Activated CD8-positive, alpha-beta memory T cell treated with anti-CD3 and anti-CD28 coated beads for 48 hours (primary cell): ENCODE measurements at places on chromosomes 5 and 9.

- no peak for DNase-seq
These were observed 640 bp downstream of the TRIM32 start for GRCh38 chr9:116687754-116688135.

- DNase-seq: no peak
These were observed 676.5 kb downstream of the DMRTA1 start for GRCh38 chr9:23123048-23123632.

GRCh38 chr5:86837610-86838009, 219.9 kb downstream of the COX7C start:
- no peak for DNase-seq

DNA sequence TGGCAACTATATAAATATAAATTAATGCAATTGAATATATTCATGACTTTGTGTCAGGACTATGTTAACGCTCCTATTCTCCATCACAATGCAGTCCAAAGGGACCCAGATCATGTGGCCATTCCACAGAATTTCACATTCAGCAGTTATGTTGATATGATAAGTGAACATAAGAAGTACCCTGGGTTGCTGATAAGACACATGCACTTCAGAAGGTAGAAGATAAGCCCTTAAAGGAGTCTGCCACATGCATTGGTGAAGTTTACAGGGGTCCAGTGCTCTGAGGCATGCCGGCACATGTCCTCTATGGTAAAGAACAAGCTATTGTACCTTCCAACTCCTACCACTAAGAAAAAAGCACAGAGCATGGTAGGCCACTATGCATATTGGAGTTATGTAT, 76.4 kb downstream of the PHAX start:
- no peak for DNase-seq

- DNase-seq: no peak
These were observed 63.8 kb downstream of the ANGPTL2 start for GRCh38 chr9:127058645-127059021.

DNA sequence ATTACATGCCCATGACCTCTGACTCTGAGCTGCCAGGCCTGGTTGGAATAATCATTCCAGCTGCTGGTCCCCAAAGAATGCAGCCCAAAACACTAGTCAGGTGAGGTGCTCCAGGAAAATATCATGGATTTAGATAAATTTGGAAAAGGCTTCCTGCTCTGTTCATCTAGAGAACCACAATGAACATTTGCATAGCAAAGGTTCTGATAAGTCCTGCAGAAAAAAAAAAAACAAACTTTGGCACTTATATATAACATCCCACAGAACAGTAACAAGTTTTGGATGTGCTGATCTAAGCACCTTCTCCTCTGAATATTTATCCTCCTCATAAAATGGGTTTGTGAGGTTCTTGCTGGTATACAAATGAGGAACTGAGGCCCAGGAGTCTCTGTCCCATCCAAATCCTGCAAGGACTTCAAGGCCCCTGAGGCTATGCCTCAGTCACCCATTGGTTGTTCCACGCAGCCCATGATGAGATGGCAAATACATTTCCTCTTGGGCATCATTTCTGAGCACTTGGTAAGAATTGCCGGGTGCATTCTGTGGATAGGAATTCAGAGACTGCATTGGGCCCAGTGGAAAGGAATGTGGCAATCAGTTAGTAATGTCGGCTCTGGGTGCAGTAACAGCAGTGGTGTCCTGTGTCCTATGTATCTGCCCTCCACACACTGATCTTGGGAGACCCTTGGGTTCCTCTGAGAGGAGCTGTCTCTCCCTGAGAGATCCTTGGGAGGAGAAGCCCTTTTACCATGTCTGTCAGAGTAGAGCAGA, 73.4 kb upstream of the ASS1 start:
- no peak for DNase-seq

- DNase-seq: no peak
These were observed 33.7 kb downstream of the NIM1K start for GRCh38 chr5:43225649-43226245.

DNA sequence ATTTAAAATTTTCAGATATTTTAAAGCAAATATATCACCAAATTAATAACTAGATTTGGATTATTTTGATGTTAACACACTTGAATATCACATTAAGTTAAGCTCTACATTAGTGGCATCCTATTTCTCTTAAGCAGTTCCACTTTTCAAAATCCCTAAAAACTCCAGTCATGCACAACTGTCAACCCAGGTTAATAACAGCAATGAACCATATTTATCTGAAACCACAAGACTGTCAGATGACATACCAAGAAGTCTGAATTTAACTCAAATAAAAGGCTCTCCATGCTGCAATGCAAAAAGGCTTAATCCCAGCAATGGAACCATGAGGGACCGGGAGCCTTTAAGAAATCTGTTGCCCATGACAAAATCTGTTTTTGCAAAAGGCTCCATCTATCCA, 27.5 kb downstream of the FNIP1 start:
- DNase-seq: no peak

GRCh38 chr5:54643685-54644106, 126.1 kb downstream of the SNX18 start:
- no peak for DNase-seq

DNA sequence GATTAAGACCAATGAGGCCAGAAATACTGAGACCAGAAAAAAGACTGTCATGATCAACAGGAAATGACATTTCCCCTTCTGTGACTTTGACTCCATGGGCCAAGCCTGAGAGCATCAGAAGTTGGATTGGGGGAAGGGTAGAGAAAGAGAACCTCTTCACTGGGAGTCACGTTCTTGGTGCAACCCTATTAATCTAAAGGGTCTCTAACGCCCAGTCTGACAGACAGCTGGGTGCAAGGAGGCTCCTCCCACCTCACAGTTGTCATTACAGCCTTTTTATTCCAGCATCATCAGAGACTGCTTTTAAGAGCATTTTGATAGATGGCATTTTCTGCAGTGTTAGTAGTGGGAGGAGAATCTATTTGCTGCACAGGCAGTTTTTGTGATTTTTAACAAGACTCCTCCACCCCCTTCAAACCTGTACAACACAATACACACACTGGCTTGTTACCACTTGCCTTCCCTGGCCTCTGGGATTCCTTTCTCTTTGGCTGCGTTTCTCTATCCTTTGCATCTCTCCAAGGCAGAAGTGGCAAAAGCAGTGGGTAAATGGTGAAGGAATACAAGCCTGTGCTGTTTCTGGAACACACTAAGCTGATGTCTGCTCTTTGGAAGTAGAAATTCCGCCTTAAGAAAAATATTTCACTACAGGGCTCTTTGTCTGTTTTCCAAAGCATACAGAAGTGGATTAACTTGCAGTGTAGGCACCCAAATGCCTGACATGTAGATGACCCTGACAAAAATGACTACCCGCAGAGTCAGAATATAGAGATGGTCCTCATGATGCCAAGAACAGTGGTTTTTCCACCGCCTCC, 310.4 kb upstream of the ZNF608 start:
- no peak for DNase-seq

DNA sequence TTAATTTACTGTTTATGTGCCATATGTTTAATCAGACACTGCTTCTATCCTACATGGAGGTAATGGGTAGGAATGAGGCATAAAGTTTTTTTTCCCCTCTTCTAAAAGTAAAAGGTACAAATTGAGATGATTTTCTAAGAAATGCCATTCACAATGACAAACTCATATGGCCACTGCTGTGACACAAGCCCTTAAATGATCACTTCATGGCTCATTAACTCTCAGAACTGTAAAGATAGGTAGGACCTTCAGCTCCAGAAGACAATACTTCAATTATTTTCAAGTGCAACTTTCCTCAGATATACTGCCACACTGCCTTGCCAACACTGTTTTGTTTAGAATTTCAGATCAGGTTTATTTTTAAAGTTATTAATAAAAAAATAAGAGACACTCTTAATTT, 362.9 kb upstream of the ZNF608 start:
- no peak for DNase-seq

- no peak for DNase-seq
These were observed 37.8 kb downstream of the B4GALT1 start for GRCh38 chr9:33129251-33129885.

GRCh38 chr9:133460405-133461175, 812 bp downstream of the CACFD1 start:
- DNase-seq: no peak
